KG1 (cell line): ENCODE measurements at places on chromosomes 3 and 15.

DNA sequence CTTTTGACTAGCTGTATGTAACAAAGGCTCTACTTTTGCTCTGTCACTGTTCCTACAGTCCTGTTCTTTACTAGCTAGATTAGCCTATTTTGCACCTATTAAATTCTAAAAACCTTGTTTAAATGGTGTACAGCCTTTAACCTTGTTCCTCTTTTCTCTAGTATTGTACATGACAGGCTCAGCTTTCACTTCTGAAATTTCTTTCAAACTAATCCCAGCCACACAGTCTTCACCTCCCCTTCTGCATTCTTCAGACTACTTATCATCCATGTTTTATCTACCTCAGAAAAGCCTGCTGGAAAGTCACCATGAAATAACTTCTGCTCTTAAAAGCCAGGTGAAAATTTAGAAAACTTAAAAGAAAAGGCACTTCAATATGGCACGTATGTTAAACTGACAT, 122.4 kb downstream of the NECTIN3 start:
- DNase-seq, result no peak

- DNase-seq, result no peak
Measured at GRCh38 chr15:79003301-79003700, 58.5 kb upstream of the CTSH start.

- DNase-seq, result no peak
Measured at GRCh38 chr15:100758555-100758954, 121.1 kb upstream of the ALDH1A3 start.

- DNase-seq, result no peak
Measured at GRCh38 chr3:73473898-73474416, 150.8 kb downstream of the PDZRN3 start.

GRCh38 chr3:107239703-107240102, 137.5 kb upstream of the CCDC54 start:
- no peak for DNase-seq

- DNase-seq, result no peak
Measured at GRCh38 chr3:114557791-114558190, 264.0 kb downstream of the TIGIT start.

DNA sequence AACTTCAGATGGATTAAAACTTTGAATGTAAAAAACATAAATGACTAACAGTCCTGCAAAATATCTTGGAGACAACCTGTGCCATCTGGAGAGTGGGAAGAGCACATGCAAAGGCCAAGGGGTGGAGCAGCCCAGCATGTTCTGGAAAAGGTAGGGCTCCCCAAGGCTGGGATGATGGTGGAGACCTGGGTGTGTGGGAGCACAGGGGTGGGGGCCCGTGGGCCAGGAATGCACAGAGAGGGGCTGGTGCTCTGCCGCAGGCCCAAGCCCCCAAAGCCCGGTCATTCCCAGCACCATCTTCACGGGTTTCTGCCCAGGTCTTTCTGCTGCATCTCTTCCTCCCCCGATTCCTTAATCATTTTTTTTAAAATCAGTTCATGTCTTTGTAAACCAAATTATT, 9.7 kb upstream of the GATA2 start:
- no peak for DNase-seq

DNA sequence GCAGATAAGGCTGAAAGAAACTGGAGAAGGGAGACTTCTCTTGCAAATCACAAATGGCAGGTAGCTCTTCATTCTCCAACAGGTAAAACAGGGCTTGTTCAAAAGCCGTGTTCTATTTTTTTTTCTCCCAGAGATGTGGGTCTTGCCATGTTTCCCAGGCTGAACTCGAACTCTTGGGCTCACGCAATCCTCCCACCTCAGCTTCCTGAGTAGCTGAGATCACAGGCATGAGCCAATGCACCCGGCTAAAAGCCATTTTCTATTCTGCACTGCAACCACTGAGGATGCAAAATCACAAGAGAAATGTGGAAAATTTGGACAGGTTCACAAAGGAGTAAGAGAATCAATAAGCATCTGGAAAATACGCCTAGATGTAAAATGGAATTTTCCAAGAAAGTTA, 19.5 kb downstream of the EIF4E3 start:
- no peak for DNase-seq

DNA sequence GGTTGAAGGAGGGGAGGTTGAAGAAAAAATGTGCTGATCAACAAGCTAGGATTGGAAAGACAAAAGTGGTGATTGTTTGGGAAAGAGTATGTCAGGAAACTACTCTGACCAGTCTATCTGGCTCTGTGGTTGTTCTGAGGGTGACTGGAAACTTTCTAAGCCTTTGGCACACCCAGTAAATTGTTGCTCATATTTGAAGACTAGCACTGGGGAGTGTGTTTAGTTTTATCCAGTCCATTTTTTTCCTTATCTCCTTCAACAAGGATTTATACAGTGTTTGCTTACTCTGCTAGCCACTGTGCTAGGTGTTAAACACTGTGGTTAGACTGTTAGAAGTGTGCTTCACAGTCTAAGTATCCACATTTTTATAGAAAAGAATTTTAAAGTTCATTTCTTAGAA, 28.8 kb downstream of the PPM1L start:
- no peak for DNase-seq

DNA sequence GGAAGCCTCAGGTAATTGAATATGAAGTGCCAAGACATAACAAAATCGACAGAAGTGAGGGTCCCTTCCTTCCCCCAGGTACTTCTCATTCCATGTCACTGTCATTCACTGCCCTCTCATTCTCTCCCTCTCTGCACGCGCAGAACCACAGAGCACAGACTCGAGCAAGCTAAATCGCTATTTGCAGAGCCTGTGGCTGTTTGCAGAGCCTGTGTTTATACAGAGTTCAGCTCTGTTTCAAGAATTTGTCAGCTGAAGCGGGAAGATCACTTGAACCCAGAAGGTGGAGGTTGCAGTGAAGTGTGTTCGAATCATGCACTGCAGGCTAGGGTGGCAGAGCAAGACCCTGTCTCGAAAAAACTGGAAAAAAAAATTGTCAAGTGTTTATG, 2.5 kb downstream of the VILL start:
- no peak for DNase-seq

DNA sequence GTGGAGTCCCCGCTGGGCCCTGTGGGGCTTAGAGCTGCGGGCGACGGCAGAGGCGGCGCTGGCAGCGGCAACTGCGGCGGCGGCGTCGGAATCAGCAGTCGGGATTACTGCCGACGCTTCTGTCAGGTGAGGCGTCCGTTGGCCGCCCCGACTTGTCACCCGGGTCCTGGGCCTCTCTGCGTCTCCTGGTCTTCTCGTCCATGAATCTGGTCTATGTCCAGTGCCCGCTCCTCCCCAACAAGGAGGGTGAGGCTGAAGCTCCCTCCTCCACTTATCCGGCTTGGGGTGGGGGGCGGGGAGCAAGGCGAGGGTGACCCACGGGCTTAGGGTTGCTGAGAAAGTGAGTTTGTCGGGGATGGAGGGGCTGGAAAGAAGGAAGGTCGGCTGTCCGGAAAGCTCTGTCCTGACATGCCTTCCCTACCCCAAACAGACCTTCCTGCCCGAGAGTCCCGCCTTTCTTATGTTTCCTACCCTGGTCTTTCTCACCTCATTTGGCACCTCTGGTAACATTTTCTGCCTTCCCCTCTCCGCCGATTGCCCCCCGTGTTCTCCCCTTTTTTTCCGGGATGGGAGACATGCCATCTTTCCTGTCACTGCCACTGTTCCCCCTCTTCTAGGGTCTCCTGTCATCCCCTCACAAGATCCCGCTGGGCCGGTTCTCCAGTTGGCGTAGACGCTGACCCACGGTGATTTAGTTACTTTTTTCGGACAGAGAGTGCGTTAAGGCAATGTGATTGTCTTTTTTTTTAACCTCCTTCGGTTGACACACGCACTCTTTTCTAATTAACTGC, 520 bp downstream of the ZNF654 start:
- DNase-seq, result no peak

DNA sequence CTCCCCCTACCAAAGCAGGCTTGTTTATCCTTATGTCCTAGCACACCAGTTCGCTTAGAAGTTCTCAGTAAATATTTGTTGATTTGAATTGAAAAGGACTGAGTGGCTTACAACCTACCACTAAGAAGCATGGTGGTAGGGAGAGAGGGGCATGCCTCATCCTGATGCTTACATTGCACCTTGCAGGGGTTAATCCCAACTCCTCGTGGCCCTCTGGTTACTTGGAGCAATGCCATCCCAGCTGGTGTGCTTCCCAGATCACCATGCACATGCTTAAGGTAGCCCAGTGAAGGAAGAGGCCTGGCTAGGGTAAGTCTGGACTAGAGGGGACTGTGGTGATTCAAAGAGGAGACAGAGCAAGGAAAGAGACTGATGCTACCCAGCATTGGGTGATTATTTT, 253.3 kb downstream of the CLSTN2 start:
- no peak for DNase-seq

GRCh38 chr3:194449913-194450312, 36.9 kb downstream of the ATP13A3 start:
- no peak for DNase-seq

- DNase-seq, result no peak
Measured at GRCh38 chr3:135905058-135905724, 60.3 kb upstream of the PPP2R3A start.

DNA sequence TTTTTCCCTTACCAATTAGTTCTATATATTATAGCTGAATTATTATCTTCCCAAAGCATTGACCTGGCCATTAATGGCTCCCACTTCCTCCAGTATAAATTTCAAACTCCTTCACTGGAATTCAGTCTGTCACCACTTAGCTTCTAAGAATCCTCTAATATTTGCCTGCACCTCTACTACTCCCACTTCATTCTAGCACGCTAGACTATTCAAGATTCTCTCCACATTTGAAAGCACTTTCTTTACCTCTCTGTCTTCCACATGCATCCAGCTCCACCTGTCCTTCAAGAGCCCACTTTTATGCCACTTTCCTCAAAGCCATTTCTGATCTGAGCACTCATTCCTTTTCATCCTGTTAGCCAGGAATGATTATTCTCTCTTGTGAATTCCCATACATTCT, 15.0 kb downstream of the SENP8 start:
- no peak for DNase-seq

DNA sequence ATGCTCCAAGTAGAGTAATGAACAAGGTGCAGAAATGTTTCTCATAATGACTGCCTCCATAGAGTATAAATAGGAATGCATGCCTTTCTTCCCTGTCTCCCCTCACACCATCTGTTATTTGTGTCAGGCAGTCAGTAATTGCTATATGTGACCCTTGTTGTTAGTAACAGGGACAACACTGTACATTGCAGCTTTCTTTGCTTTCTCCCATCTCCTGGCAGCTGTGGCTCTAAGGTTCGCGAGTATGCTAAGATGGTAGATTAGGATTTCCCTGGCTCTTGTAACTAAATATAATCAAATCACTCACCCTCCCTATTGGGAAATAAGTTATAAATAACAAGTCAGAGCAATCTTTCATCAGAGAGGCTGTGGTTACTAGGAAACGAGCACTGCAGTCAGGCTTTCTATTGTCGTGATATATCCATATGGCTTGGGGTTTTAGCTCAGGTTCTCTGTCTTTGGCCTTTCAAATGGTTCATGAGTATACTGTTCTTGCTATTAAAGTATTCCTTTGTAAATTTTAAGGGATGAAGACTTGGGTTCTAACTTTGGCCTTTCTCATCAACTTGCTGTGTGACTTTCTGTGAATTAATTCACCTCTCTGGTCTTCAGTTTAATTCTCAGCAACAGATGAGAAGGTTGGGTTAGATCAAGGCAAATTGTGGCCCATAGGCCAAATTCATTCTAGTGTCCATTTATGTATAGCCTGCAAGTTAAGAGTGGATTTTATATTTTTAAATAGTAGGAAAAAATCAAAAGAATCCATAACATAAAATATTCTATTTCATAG, 8.1 kb upstream of the MINDY4B start:
- DNase-seq, result no peak

DNA sequence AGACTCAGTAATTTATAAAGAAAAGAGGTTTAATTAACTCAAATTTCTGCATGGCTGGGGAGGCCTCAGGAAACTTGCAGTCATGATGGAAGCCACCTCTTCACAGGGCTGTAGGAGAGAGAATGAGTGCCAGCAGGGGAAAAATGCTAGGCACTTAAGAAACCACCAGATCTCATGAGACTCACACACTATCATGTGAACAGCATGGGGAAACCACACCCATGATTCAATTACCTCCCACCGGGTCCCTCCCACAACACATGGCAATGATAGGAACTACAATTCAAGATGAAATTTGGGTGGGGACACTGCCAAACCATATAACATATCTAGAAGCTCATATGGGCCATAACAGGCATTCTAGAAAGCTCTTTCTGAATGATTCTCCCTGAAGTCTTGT, 190.3 kb downstream of the WNT5A start:
- DNase-seq, result no peak

DNA sequence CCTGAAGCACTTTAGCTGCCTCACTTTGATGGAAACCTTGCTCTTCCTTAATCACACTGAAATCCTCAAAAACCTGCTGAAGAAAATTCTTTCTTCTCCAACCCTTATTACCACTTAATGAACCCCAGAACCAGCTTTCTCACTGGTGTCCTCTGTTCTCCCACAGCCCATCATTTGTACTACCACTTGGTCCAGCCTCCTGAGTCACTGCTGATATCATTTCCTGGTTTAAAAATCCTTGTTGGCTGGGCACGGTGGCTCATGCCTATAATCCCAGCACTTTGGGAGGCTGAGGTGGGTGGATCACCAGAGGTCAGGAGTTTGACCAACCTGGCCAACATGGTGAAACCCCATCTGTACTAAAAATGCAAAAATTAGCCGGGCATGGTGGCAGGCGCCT, 418.6 kb upstream of the KCNMB2 start:
- no peak for DNase-seq

- no peak for DNase-seq
Measured at GRCh38 chr3:193621127-193621526, 28.1 kb downstream of the OPA1 start.

DNA sequence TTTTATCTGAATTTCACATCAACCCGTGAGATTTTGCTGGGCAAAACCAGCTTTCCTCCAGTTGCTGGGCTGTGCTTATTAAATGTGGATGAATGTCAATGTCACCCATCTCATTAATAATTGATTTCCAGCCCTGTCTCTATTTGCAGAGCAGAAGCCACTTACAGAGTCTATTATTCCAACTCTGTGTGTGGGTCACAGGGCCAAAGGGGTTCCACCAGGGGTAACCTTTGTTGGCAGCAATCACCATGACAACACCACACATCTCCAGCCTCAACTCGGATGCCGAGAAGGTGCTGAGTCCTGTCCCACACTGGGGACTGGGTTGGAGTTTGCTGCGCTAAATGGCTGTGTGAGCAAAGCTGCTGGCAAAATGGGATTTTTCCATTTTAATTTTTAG, 51.1 kb upstream of the WNT5A start:
- DNase-seq, result no peak

- no peak for DNase-seq
Measured at GRCh38 chr15:96402403-96402802, 71.9 kb downstream of the NR2F2 start.

DNA sequence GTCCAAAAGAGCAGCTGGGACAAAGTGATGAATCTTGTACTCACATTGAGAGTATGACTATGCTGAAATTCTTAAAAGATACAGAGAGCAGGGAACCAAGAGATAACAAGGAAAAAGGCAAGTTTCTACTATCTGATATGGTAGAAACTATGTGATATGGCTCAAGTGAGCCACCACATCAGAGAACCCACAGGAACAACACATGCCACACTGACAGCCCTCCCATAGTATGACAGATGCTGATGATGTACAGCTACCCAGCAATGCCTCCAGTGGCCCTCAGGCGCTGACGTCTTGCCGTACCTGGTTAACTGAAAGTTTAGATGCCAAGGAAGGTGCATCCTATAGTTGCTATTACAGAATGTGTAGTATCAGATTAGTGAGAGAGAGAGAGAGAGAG, 42.4 kb downstream of the CHAC1 start:
- no peak for DNase-seq

- no peak for DNase-seq
Measured at GRCh38 chr3:105911496-105911895, 42.7 kb upstream of the CBLB start.
